ENCODE measurements at places on chromosomes 3 and 15. TPM values are rescaled to one million over a fixed set of nuclear protein-coding genes. Genes with fewer than 3 reads are reported as not detected.

The TUSC7 gene
- polyA plus RNA-seq = not detected

The HRG gene
- not detected for polyA plus RNA-seq

The IGSF11 gene
- not detected for polyA plus RNA-seq

The OCA2 gene
- 0.07 TPM for polyA plus RNA-seq

The THRB gene
- 5.4 TPM for polyA plus RNA-seq

The TOPAZ1 gene
- polyA plus RNA-seq = not detected

The CXCR6 gene
- 0.45 TPM for polyA plus RNA-seq

The CHRD gene
- 3.4 TPM for polyA plus RNA-seq

The NAALADL2 gene
- 0.27 TPM for polyA plus RNA-seq

The LRTM1 gene
- not detected for polyA plus RNA-seq

The SOX14 gene
- polyA plus RNA-seq = not detected

The TTLL3 gene
- polyA plus RNA-seq = 51.9 TPM

The NCKIPSD gene
- polyA plus RNA-seq = 8.9 TPM

GRCh38 chr3:120370463-120370862 lies 21.3 kb upstream of the LRRC58 start:
- DNase-seq = no peak

GRCh38 chr15:70023769-70024491 lies 73.8 kb downstream of the TLE3 start:
- no peak for DNase-seq

GRCh38 chr15:60525341-60526039 lies 46.5 kb upstream of the ICE2 start:
- no peak for DNase-seq

DNA sequence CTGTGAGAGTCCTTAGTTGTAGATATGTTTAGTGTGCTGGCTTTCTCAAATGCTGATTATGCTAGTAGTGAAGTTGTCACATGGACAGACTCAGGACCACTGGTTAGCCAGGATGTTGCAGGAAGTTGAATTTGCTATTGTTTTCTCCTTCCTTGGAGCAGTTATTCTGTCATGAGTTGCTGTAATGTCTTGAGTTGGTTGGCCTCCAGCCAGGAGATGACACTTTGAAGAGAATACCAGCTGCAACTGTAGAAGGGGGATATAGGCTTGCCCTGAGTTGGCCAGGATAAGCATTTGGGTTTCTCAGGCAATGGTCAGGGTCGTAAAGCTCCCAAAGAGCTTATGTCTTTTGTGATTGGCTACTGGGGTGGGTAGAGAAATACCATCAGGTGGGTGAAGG lies 206.7 kb downstream of the ZNF621 start:
- DNase-seq = no peak

GRCh38 chr15:30042556-30042955 lies 40.2 kb upstream of the GOLGA8J start:
- DNase-seq = no peak

- DNase-seq = no peak
Observed at GRCh38 chr3:95217661-95218060, 1154.8 kb downstream of the NSUN3 start.

DNA sequence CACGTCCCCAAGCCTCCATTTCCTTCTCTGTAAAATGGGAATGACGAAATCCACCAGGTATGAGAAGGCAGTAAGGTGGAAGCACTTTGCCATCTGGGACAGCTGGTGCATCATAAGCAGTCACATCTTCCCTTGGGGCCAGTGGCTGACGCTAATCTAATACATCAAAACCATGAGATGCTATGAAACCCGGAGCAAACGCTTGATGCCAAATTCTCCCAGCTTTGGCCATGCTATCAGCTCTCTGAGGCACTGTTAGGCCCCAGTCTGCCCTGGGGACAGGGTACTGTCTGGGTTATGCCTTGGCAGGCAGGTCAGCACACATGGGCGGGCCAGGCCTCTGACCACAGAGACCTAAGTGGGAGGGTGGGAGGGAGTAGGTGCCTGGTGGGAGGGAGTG lies 66.1 kb downstream of the ADAMTS17 start:
- DNase-seq = no peak

DNA sequence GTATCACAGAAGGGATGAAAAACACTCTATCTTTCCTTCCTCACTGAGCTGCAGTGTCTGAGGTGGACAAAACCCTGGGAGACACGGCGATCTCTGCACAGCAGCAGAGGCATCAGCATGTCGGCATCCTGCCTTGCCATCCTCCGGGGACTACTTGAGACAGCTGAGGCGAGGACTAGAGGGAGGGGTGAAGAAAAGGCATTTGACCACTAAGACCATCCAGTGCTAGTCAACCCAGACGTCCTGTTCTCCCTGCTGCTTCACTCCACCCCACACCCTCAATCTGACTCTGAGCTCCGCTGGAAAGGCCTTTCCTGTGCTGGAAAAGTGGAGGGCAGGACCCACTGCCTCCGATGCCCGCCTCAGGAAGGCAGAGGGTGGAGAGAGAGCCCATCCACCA lies 67.3 kb downstream of the VGLL4 start:
- DNase-seq = no peak

GRCh38 chr3:33883538-33883950 lies 85.1 kb downstream of the PDCD6IP start:
- DNase-seq = peak; percentile 54

DNA sequence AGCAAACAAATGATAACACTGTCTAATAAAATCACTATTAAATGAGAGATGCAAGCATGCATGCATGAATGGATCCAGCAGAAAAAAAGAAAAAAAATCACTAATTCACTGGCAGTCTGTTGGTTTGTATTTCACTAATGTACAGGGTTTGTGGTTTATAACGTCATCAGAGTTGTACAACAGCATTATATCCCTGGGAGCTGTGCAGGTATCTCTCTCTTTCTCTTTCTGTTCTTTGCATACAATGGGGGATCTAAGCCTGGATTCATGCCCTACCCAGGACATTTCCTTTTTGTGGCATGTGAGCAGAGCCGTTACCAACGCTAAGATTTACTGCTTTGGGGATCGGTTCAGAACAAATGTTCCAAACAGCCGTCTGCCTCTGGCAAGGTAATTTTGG lies 229.5 kb downstream of the SOX2 start:
- DNase-seq = no peak

DNA sequence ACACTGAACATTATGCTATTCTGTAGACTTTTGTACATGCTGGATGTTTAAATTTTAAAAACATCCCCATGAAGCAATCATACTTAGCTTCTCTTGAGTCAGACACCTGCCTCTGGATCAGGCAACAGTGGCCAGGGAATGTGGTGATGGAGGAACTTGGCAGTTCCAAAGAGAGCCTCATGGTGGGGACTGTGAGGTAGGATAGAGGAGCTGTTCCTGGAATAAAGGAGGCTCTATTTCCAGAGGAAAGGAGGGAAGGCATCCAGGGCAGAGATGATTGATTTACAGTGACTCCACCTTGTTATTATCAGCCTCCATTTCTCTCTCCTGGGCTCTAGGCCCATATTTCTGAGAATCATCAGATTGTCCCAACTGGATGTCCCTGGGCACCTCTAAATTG lies 35.0 kb upstream of the ABHD17C start:
- DNase-seq = peak; percentile 65

- no peak for DNase-seq
Observed at GRCh38 chr15:93044301-93045190, 44.5 kb downstream of the RGMA start.

- no peak for DNase-seq
Observed at GRCh38 chr15:91965501-91966193, 112.1 kb downstream of the SLCO3A1 start.

GRCh38 chr3:15180042-15180611 lies 25.9 kb upstream of the CAPN7 start:
- DNase-seq = no peak

GRCh38 chr3:34646911-34647460 lies 848.6 kb downstream of the PDCD6IP start:
- DNase-seq = no peak

GRCh38 chr3:178629430-178630178 lies 93.4 kb downstream of the KCNMB2 start:
- no peak for DNase-seq

- no peak for DNase-seq
Observed at GRCh38 chr15:27958911-27959578, 140.1 kb downstream of the OCA2 start.

DNA sequence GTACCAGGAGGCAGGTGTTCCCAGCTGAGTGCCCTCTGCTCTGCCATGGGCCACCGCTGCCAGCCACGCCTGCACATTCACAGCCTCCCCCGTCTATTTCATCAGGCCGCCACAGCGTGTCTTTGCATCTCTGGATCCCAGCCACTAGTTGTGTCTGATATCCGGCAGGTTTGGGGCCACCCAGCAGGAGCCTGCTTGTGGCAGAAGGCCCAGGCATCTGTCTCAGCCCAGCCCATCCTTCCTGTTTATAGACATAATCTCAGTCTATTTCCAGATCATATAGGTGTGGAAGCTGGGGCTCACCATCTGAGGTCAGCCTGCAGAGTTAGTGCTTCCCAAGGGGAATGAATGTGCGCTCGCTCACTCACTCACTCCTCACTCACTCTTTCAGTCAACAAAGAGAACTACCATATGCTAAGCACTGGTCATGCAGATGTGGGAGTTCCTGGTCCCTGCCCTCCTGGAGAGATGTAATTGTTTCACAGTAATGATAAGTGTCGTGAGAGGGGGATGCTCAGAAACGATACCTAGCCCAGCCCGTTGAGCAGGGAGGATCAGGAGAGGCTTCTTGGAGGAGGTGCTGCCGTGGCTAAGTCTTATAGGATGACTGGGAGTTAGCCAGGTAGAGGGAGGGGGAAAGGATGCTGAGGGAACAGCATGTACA lies 60.6 kb downstream of the FGD5 start:
- DNase-seq = peak; percentile 54

- no peak for DNase-seq
Observed at GRCh38 chr15:68990231-68990991, 24.1 kb upstream of the NOX5 start.

- no peak for DNase-seq
Observed at GRCh38 chr3:123169492-123169929, 32.2 kb upstream of the SEC22A start.

DNA sequence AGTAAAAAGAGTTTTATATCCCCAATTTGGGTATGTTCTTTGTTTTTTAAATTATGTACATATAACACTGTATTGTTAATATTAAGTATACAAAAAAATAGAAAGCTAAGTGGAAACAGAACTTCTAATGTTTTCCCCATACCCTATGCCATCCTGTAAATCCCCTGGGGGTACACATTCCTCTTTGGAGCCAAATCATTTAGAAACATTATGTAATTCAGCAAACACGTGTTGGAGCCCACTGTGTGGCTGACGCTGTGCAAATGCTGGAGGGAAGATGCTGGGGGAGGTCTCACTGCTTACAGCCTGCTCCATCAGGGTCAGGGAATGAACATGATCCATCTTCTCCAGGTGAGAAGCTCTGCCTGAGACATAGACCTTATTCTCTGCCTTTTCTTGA lies 52.8 kb downstream of the CRTC3 start:
- DNase-seq = no peak

- DNase-seq = no peak
Observed at GRCh38 chr3:155428563-155428962, 135.1 kb upstream of the STRIT1 start.
